ENCODE measurements at places on chromosomes 1 and 21.

- DNase-seq: no peak
Measured at GRCh38 chr1:86195281-86195680, 38.7 kb upstream of the COL24A1 start.

DNA sequence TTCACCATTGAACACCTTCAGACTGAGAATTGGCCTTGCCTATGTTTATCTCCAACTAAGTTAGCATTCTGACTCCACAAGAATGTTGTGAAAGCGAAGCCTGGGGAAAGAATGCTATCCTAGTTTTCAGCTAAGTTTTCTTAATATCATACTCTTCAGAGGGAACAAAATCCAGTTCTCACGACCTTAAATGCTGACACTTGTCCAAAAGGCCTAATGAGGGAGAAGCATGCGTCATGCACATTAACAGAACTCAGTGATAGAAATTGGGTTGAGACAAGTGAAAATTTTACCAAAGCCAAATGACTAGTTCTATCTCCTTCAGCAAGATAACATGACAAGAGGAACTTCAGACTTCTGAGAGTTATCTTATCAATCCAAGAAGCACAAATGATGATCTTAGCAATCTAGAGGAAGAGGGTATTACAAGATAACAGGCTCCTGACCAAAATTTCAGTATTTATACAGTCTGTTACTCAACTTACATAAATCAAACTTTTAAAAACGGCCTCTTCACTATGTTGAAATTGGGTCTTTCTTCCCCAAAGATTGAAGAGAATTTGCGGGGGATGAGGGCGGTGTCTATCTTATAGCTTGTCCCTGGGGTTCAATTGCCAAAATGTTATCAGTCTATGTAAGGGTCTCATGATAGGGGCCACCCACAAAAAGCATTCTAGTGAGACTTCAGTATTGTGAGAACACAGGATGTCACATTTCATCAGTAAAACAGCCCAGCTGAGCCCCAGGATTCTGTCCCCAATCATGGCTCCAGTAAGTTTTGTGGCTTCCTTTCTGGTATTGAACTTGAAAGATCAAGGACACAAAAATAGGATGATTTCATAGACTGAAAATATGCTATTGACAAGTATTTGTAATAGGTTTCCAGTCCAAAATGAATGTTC is 26.5 kb upstream of the SLC45A3 start:
- DNase-seq: no peak

DNA sequence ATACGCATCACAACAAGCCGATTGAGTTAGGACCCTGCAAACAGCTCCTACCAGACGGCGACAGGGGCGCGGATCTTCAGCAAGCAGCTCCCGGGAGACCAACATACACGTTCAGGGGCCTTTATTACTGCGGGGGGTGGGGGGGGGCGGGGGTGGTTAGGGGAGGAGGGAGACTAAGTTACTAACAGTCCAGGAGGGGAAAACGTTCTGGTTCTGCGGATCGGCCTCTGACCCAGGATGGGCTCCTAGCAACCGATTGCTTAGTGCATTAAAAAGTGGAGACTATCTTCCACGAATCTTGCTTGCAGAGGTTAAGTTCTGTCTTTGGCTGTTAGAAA is 162.0 kb downstream of the RUNX1 start:
- DNase-seq: no peak

DNA sequence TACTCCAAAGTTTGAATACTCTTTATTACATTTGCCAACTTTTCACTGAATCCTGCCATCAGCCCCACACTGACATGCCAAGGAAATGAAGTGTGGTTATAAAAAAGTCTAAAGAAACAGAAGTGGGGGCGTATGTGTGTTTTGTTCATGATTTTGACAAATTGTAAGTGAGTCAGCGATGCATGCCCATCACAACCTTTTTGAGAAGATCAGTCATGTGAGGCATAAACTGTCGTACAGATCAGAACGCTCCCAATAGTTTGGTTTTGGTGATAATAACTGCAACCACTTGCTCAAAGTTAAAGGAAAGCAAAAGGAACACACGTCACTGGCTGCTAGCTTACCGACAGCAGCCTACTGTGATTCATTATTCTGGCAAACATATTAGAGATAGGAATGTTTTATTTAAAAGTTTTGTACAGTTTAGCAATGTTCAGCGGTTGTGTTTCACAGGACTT is 95.6 kb downstream of the RGS2 start:
- no peak for DNase-seq

DNA sequence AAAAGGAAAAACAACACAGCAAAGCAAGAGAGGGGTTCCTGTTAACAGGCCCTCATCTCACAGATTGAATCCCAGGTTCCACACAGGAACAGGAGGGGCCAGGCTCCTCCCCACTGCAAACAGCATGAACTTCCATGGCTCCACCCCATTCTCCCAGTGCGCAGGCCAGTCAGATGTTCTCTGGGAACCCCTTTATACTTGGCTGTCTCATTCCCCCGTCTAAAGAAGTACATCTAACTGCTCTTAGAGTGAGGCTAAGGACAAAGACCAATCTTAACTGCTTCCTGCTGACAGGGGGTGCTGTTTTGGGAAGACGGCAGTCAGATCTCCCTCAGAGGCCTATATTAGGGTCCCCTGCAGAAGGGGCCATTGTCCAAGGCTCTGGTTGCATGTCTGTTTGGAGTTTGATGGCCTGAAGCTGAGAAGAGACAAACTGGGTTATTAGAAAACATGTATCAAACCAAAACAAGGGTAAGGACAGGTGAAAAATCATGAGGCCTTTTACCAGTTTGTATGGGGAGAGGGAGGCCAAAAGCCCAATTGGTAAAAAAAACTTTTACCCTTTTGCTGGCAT is 10.5 kb upstream of the NASP start:
- DNase-seq: no peak

GRCh38 chr1:94863919-94864318 is 43.8 kb downstream of the SLC44A3 start:
- DNase-seq: no peak

GRCh38 chr1:221053889-221054288 is 174.6 kb downstream of the HLX start:
- DNase-seq: no peak
